Activated CD4-positive, alpha-beta memory T cell treated with anti-CD3 and anti-CD28 coated beads for 36 hours (primary cell): ENCODE measurements at places on chromosomes 16 and 17.

- DNase-seq = peak; percentile 52
These were observed 157.4 kb downstream of the PRKCA start for GRCh38 chr17:66459811-66460270.

DNA sequence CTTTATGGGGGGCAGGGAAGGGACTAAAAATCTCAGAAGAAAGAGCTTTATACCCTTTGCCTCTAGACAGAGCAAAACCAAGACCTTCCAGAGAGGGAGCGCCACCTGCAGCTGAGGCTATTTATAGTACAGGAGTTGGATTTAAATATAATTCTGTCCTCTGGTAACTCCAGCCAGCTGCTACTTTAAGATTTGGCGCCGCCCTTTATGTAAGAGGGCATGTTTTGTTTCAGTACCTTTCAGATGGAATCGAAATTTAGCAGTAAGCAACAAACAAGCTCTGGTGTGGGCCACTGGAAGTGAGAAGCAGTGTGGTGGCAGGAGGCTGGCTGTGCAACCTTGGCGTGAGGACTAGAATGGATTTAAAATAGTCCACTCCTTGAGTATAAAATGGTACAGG is 5.2 kb upstream of the GUCY2D start:
- DNase-seq = peak; percentile 61

DNA sequence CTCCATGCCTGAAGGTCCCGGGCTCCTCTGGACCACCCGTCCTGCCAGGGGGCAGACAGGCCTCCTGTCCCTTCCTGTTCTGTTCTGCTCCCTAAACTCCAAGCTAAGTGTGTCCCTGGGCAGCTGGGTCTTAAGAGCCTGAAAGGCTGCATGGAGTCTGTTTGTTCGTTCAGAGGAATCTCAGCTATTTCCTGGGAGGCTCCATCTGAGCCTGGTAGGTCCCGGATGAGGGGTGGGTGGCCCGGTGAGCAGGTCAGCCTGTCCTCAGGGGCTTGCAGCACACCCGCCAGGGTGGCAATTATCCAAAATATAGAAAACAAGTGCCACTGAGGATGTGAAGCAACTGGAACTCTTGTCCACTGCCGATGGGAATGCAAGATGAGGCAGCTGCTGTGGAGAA is 12.6 kb downstream of the ACTG1 start:
- DNase-seq = no peak

DNA sequence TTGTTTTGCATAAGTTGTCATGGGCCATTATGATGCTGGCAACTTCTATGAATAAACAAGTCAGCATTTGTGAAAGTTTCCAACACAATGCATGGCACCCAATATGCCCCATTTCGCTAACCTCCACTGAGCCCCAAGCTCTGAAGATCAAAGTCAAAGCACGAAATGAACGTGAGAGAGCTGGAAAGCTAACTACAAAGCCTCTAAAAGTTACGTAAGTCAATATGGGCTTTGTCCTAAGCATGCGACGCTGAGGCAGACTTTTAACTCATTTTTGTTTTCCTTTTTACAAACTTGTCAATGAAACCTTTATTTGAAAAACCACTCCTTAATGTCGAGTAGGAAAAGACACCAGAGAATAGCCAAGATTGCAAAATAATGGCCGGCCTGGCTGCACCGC is 131.6 kb upstream of the NUDT7 start:
- no peak for DNase-seq

DNA sequence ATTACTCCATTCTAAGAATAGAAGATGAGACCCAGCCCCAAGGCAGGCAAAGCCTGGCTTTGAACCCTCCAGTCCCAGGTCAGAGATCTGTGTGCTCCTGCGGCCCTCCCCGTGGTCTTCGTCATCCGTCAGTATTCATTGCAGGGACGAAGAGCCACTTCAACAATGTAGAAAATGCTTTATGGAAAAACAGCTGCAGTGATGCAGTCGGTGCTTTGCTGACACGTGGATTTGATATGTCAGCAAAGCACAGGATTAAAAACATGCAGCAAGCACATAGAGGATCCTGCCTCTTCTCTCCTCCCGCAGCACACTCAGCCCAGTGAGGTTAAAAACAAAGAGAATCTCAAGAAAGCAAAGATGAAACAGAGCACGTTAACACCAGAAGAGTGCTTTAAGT is 117.1 kb upstream of the AXIN2 start:
- DNase-seq = no peak

DNA sequence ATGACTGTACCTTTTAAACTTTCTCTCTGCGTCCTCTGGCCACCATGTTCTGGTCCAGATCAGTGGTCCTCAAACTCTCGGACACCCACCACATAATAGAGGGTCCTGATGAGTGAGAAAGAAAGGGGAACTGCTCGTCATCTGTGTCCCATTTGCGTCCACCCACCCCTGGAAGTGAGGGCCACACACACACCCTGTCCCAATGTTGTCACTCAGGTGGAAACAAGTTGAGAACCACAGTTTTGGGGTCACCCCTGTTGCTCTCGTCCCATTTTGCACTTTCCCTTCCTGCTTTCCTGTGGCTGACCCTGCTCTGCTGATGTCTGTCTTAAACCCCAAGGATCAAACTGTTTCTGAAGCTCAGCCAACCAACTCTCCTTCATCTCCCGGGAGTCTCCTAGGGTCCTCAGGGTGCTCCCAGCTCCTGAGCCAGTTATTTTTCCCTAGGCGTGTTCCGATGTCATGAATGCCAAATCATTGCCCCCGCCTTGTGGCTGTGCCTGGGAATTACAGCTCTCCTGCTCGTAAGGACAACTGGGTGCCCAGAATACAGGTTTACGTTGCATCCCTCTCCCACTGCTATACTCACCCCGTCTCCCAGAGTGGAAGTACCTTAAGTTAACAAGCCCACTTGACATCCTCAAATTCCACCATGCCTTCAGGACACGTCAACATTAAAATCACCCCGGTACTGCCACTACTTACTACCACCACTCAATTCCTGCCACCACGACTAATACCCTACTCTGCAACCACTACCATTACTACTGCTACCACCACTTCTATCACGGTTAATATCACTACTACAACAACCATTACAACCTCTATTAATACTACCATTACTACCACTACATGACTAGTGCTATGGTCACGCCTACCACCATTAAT is 26.0 kb upstream of the HNF1B start:
- peak; percentile 62 for DNase-seq

DNA sequence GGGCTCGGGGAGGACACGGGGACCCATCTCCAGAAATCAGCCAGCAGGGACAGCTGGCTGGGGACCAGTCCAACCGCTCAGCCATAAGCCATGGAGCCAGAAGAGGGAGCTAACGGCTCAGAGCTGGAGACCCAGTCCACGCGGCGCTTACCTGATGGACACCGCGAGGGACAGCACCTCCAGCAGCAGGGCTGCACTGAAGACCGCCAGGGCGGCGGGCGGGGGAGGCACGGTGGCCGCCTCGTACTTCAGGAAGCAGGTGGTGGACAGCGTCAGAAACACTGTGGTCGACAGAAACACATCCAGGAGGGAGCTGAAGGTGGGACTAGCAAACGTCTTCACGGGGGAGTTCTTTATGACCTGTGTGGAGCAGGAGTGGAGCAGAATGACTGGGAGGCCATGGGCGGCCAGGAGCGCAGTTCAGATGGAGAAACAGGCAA is 102.6 kb upstream of the CREBBP start:
- peak; percentile 66 for DNase-seq

GRCh38 chr16:70750893-70751467 is 50.0 kb downstream of the VAC14 start:
- no peak for DNase-seq

GRCh38 chr17:61206922-61207321 is 192.7 kb upstream of the TBX2 start:
- DNase-seq = no peak

GRCh38 chr17:6994118-6994598 is 1.7 kb upstream of the ALOX12 start:
- DNase-seq = no peak

DNA sequence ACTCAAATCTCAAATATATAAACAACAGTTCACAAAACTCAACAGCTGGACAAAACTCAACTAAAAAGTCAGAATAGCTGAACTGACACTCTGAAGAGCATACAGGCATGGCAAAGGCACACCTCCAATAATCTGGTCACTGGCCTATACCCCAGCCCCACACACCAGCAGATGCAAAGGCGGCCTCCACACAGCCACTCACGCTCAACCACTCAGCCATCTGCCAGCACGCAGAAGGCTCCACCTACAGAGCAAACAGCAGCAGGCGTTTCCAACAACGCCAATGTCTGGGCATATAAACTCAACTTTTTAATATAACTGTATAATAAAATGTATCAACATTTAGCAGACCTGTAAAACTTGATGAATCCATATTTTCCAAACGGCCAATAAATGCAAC is 17.2 kb downstream of the USP7 start:
- no peak for DNase-seq

- no peak for DNase-seq
These were observed 9.6 kb downstream of the POLR2C start for GRCh38 chr16:57471852-57472664.
